ENCODE measurements at places on chromosomes 6 and 20.

GRCh38 chr20:4904127-4904860 is 97.0 kb downstream of the SLC23A2 start:
- DNase-seq: no peak

GRCh38 chr6:144075187-144075586 is 20.2 kb downstream of the SF3B5 start:
- no peak for DNase-seq

DNA sequence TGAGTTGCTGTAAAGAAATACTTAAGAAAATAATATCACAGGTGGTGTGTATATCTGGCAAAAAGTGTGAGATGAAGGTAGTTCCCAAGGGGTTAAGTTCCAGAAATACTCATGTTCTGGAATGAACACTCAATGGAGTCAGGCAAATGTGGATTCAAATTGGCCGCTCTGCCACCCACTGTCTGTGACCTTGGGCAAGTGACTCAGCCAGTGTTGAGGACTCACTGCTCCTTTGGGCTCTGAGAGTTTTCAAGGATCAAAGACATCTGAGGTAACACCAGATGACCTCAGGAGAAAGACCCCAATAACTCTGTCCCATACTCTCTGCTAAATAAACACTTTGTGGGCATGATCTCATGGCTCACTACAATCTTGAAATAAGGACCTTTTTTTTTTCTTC is 59.2 kb upstream of the EYA2 start:
- no peak for DNase-seq

DNA sequence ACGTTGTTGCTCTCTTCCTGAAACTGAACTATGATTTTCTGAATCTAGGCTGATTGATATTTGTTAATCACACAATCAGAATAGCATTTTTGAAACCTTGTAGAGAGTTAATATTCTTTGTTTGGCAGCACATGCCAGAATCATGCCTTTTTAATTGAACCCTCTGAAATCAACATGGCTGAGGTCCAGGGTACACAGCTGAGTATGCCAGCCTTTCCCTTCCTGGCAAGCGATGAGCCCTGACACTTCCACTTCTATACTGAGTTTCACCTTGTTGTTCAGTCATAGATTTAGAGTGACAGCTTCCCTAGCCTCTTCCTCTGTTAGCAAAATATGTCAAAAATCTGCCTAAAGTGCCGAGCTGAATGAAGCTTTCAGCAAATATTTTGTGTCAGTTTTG is 6.8 kb downstream of the HDDC2 start:
- no peak for DNase-seq

DNA sequence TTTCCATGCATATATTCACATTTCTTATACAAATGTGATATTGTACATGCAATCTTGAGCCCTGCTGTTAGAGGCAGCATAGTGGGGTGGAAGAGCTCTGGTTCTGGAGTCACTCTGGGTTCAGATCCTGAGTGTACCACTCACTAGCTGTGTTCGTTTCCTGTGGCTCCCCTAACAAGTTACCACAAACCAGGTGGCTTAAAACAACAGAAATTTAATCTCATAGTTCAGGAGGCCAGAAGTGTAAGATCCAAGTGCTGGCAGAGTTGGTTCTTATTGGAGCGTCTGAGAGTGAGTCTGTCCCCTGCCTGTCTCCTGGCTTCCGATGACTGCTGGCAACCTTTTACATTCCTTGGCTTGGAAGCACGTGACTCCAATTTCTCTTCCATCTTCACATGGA is 115.6 kb downstream of the MAP3K7 start:
- DNase-seq: no peak

GRCh38 chr6:169862892-169863525 is 111.6 kb downstream of the ERMARD start:
- no peak for DNase-seq

DNA sequence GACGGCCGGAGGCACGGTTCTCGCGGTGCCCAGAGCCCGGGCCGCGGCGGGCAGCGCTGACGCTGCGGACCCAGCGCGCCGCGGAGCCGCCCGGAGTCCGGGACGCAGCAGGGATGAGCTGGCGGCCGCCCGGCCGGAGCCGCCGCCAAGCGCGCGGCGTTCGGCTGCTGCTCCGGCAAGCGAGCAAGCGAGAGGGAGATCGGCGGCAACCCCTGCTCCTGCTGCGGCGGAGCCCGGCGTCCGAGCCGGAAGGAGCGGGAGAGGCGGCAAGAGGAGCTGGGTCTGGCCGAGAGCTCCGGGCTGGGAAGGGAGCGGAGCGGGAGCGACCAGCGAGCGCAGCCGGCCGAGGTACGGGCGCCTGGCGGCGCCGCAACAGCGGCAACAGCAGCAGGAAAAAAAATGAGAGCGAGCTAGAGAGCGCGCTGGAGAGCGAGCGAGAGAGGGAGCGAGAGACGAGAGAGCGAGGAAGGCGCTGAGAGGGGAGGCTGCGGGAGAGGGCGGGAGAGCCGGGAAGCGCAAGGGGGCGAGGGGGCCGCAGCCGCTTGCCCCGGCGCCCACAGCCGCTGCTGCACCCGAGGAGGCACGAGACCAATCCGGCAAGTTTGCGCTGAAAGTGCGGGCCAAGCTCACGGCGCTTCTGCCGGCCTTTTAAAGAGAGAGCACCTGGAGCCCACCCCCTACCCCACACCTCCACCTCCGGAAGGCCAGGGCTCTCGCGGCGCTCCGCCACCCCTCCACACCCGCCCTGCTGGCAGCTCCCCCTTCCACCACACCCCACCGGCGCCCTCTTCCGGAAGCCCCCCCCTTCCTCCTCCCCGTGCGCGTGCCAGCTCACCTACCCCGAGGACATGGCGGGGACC is 496 bp downstream of the GRM4 start:
- DNase-seq: no peak

DNA sequence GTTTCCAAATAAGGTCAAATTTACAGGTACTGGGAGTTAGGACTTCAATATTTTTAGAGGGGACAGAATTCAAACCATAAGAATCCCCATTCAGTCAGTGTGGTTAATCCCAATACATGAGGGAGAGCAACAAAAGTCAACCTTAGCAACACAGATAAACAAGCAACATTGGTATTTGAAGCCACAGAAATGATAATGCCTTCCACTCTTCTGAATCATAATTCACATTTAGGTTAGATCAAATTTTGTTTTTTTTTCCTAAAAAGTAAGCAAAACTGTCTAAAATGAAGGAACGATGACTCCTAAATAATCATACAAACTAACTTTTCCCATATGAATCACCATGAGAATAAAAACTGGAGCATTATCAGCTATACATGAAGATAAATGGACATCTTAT is 246.0 kb upstream of the TENT5A start:
- DNase-seq: no peak

GRCh38 chr6:125304970-125305660 is 3.3 kb upstream of the HDDC2 start:
- DNase-seq: no peak

DNA sequence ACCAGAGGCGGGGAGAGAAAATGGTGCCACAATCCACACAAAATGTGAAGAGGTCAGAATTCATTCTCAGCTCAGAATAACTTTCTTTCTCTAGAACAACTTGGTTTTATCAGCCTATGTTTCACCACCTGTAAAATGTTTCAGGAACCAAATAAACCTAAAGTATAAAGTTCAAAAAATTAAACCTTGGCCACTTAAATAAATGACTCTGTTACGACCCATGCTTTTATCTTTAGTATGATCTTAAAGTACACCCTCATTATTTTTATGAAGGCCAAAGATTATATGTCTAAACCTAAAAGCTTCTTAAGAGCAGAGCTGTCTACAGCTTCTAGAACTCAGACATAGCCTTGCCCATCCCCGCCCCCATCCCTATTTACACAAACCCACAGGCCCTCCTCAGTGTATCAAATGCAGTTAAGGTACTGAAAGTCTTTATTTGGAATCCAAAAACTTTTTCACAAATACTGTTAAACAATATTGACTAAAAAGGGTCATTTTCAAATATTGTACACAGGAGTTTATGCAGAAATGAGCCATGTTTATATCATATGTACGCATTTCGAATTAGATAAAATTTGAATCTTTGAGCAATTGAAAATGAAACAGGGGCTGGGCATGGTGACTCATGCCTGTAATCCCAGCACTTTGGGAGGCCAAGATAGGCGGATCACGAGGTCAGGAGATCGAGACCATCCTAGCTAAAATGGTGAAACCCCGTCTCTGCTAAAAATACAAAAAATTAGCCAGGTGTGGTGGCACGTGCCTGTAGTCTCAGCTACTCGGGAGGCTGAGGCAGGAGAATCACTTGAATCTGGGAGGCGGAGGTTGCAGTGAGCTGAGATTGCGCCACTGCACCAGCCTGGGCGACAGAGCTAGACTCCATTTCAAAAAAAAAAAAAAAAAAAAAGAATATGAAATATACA is 5.7 kb upstream of the NHSL1 start:
- DNase-seq: no peak

- no peak for DNase-seq
Measured at GRCh38 chr6:144467172-144467762, 182.1 kb downstream of the UTRN start.

DNA sequence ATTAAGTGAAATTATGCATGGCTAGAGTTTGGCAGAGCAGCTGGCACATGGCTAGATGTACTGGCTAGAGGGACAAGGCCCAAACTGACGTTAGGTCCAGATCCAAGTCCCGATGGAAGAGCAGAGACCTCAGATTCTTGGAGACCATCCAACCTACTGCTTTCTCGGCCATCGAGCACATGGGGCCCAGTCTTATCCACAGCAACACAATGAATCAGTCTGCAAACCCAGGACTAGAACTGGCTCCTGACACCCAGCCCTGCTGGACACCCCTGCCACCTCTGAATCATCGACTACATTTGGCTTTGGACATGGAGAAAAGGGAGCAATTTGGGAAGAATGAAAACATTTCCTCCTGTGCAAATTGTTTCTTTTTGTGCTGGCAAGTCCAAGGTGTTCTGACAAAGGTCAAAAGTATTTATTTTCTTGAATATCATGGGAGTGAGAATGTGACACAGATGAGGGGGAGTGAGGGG is 23.9 kb upstream of the YWHAB start:
- DNase-seq: no peak

DNA sequence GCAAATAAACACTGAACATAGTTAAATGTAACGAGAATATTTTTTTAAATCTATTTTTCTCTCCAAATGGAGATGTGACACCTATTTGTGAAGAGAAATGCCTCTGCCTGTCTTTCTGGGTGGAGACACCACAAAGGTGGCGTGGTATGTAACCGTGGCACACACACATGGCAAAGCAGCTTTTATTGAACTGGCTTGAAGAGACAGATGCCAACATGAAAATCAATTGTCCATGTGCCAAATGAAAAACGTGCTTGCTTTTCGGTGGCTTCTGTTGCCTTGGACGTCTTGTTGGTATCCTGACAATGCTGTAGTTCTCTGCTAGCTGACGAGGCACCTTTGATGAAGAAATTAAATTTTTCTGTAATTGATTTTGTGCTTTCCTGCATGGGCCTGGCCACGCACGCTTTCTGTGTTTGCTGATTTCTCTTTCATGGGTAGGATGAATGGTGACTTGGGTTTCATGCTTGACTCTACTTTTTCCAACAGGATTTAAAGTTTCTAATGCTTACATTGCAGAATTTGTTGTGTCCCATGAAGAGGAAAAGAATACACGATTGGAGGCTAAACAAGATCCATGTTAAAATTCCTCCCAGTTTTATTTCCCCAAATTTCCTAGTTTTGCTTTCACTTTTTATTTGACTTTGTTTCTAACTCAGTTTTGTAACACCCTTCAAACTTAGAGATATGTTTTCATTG is 202.6 kb downstream of the TMEM242 start:
- no peak for DNase-seq

DNA sequence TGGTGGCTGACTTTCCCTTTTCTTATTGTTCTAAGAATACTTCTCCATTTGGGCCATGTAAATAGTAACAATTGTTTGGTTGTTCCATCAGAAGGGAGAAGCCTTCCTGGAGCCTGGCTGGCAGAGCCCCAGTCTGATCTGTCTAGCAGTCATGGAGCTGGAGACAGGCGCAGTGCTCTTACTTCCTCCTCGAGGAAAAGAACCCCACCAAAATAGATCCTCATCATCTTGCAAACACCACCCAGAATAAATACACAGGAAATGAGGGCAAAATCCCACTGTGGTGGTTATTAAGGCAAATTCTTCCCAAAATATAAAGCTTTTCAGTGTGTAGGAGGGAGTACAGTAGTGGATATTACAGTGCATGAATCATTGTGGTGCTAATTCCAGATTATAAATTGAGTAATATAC is 195.1 kb upstream of the SGK1 start:
- DNase-seq: no peak

DNA sequence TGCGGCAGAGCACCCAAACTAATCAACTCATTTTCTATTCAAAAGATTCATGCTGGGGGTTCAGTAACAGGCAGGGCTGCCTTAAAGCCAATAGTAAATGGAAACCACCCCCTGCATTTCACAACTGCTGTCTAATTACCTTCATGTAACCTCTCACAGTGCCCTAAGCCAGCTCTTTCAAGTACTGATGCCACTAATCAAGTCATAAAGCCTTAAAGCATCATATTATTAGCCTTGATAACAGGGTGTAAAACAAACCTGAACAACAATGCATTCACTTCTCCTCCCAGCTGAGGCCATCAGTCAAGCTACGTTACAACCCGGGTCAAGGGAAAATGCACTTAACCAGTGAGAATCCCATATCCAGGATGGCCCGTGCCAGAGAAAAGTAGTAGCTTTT is 33.0 kb downstream of the TRERF1 start:
- DNase-seq: no peak

- no peak for DNase-seq
Measured at GRCh38 chr6:97222903-97223302, 60.1 kb downstream of the MMS22L start.

DNA sequence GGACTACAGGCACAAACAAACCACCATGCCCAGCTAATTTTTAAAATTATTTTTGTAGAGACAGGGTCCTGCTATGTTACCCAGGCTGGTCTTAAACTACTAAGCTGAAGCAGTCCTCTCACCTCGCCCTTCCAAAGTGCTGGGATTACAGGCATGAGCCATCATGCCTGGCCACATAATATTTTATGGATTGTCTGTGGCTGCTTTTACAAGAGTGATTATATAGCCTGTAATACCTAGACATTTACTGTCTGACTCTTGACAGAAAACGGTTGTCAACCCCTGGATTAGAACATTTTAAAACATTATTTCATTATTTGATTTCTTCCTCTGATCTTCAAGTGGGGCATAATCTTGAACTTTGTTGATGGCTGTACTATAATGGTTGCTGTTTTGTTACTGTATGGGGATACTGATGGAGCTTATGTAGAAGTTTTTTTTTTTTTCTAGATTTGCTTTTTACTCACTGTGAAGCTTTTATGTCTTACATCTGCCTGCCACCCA is 14.3 kb downstream of the PARD6B start:
- DNase-seq: no peak

- DNase-seq: no peak
Measured at GRCh38 chr20:60870040-60870439, 382.0 kb upstream of the CDH4 start.

DNA sequence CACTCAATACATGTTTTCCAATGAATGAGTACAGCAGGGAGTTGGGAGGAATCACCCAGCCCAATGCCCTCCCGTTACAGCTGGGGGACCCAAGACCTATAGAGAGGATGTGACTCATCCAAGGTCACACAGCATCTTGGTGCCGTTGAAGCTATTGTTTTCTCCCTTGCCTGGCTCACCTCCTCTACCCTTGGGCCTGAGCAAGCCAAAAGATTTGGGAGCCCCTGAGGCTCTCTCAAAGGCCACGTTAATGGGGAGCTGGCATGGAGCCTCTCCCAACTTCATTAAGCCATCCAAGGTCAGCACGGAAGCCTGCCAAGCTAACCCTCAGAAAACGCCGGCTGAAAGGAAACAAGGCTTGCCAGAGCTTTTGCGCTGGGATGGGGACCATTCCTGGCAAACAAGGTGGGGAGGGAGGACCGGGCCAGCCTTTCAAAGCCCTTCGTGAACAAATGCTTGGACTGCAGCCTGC is 30.4 kb downstream of the KCNB1 start:
- no peak for DNase-seq

- no peak for DNase-seq
Measured at GRCh38 chr20:24651976-24652345, 182.5 kb downstream of the SYNDIG1 start.

All from activated CD4-positive, alpha-beta T cell treated with anti-CD3 and anti-CD28 coated beads for 1 hour (primary cell).